HFFc6 (cell line): ENCODE measurements at places on chromosomes 6 and 20. TPM values are rescaled to one million over a fixed set of nuclear protein-coding genes. Genes with fewer than 3 reads are reported as not detected.

Gene ARFGEF3
- total RNA-seq = 0.08 to 0.19 TPM (median 0.09 TPM) in 3 replicates

Gene SLC13A3
- total RNA-seq = 3.0 and 3.4 TPM in 2 replicates

DNA sequence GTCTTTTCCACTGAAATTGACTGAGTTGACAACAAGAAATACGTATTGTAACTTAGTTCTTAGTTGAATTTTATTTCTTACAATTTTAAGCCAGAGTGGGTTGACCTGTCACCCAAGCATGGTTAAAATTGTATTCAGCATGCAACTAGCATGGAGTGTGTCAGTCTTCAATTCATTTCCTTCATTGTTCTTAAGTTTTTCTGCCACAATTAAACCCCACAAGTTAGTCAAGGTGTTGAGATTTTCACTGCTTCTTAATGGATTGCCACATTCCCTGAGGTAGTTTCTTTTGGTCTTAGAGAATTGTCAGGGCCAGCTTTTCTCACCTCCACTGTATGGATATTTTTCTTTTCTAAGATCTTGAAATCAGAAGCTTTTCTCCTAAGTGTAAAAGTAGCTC, 2.1 kb downstream of the PTPN1 start:
- H3K27ac ChIP-seq = peak overlapping the region; percentile 91
- H3K27me3 ChIP-seq = no peaks in the 10 kb centered on the region; the same call in none of the 2 replicates
- no peak for DNase-seq
- peaks cover 8% of the 10 kb centered on the region for H3K36me3 ChIP-seq
- peaks cover 70% of the 10 kb centered on the region for H3K4me1 ChIP-seq

- no peak overlapping the region for H3K4me3 ChIP-seq
- H3K27me3 ChIP-seq = peaks cover 1% of the 10 kb centered on the region; the same call in 1 of the 2 replicates
- no peak for DNase-seq
Observed at GRCh38 chr6:15715851-15716250, 53.0 kb upstream of the DTNBP1 start.

DNA sequence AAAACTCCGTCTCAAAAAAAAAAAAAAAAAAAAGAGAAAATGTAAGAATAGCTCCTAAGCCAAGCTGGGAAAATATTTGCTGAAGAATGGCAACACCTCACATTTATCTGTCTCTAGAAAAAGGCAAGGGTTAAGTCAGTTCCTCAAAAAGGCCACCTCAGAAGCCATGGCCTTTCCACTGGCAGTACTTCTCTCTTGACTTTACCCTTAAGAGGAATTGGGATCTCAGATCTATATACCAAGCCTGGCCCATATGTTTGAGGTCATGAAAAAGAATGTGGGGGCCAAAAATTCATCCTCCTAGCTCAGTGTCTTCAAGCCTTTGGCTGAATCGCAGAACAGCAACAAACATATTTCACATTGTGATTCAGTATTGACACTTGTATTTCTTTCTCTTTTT, 10.9 kb upstream of the NCOA3 start:
- peaks cover 19% of the 10 kb centered on the region for H3K4me1 ChIP-seq
- no peaks in the 10 kb centered on the region for H3K36me3 ChIP-seq
- no peak overlapping the region for H3K27ac ChIP-seq
- no peak overlapping the region for H3K4me3 ChIP-seq
- H3K27me3 ChIP-seq = peaks cover 2% of the 10 kb centered on the region; the same call in 1 of the 2 replicates

GRCh38 chr6:157209865-157210530, 113.3 kb downstream of the TMEM242 start:
- H3K27me3 ChIP-seq = peaks cover 2% of the 10 kb centered on the region
- H3K27ac ChIP-seq = no peak overlapping the region
- no peak for DNase-seq
- H3K36me3 ChIP-seq = peaks cover 19% of the 10 kb centered on the region

GRCh38 chr6:67393356-67393755, 1241.7 kb upstream of the ADGRB3 start:
- H3K36me3 ChIP-seq = 0 out of 2 replicates have a peak, but pooled peaks cover 4% of the 10 kb centered on the region
- DNase-seq = no peak
- no peak overlapping the region for H3K27ac ChIP-seq
